Suprapubic skin (tissue), 4 donors: ENCODE measurements at places on chromosomes 2 and 18.

DNA sequence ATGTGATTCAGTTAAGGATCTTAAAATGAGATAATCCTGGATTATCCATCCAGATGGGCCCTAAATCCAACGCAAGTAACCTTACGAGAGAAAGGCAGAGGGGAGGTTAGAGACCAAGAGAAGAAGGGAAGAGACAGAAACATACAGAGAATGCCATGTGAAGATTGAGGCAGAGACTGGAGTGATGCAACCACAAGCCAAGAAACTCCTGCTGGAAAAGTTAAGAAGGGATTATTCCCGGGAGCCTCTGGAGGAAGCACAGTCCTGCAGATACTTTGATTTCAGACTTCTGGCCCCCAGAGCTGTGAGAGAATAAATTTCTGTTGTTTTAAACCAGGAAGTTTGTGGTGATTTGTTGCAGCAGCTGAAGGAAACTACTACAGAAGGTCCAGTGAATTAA lies 992.7 kb downstream of the BCL11A start:
- H3K36me3 ChIP-seq, result no peaks in the 10 kb centered on the region
- no peak overlapping the region for H3K4me3 ChIP-seq
- H3K27ac ChIP-seq, result no peak overlapping the region
- no peak for DNase-seq
- no peaks in the 10 kb centered on the region for H3K27me3 ChIP-seq
- no peaks in the 10 kb centered on the region for H3K4me1 ChIP-seq

DNA sequence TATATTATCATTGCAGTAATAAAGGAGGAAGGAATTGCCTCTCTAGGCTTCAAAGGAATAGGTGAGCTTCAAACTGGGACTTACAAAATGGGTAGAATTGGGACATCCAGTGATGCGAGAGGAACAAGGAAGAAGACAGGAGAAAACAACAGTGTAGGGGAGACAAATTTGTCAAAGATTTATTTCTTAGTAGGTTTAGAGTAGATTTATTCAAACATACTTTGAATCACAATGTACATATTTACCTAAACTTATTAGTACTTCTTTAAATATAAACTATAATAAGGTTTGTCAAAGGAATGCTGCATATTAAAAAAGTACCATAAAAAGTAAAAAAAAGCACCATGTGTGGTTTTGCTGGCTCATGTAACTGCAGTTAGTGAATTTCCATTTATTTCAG lies 161.4 kb upstream of the CDH2 start:
- no peaks in the 10 kb centered on the region for H3K4me1 ChIP-seq
- no peak for DNase-seq
- H3K27ac ChIP-seq, result no peak overlapping the region

- H3K4me3 ChIP-seq, result no peak overlapping the region
- no peak for DNase-seq
- H3K27me3 ChIP-seq, result no peaks in the 10 kb centered on the region
- H3K27ac ChIP-seq, result no peak overlapping the region
- no peaks in the 10 kb centered on the region for H3K36me3 ChIP-seq
These were observed 202.4 kb downstream of the FHOD3 start for GRCh38 chr18:36499938-36500337.

DNA sequence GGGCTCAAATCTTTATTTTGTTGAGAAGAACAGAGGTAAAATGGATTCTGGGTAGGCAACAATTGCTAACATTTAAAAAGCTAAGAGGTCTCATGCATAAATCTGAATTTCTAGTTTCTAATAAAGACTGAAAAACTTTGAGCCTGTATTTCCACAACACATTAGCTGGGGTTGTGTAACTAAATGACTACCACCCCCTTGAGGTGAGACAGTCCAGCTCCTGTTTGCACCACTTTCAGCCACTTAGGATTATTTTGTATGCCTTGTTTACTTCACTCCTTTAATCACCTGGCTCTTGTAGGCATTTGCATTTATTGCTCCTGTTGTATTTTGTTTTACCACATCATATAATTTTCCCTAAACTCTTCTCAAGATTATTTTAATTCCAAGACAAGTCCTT lies 376.6 kb downstream of the PTH2R start:
- H3K36me3 ChIP-seq, result no peaks in the 10 kb centered on the region
- H3K27me3 ChIP-seq, result no peaks in the 10 kb centered on the region
- H3K4me1 ChIP-seq, result no peaks in the 10 kb centered on the region
- no peak for DNase-seq

DNA sequence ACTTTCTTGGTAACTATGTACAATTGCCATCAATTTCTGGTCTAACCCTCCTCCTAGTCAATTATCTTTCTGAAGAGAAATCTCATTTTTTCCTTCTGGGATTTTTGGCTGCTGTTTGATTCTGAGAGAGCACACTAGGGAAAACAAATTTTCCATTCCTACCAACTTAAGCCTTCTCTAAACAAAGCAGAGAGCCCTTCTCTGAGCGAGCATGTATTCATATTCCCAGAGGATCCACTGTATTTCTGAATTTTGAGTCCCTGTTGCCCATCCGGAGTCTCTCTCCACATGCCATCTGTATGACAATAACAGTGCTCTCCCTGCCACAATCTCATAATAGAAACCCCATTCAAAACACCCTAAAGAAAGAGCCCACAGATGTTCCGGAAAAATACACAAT lies 78.5 kb downstream of the MAIP1 start:
- no peaks in the 10 kb centered on the region for H3K36me3 ChIP-seq
- no peaks in the 10 kb centered on the region for H3K4me1 ChIP-seq
- H3K4me3 ChIP-seq, result no peak overlapping the region
- no peaks in the 10 kb centered on the region for H3K27me3 ChIP-seq

- H3K4me1 ChIP-seq, result no peaks in the 10 kb centered on the region
- no peaks in the 10 kb centered on the region for H3K27me3 ChIP-seq
- no peak for DNase-seq
- no peak overlapping the region for H3K4me3 ChIP-seq
These were observed 805.6 kb upstream of the FANCL start for GRCh38 chr2:59046401-59047372.

GRCh38 chr18:32802591-32803451 lies 30.0 kb upstream of the KLHL14 start:
- DNase-seq, result no peak
- no peaks in the 10 kb centered on the region for H3K27me3 ChIP-seq
- H3K4me1 ChIP-seq, result no peaks in the 10 kb centered on the region
- H3K27ac ChIP-seq, result no peak overlapping the region
- H3K4me3 ChIP-seq, result no peak overlapping the region
- no peaks in the 10 kb centered on the region for H3K36me3 ChIP-seq

DNA sequence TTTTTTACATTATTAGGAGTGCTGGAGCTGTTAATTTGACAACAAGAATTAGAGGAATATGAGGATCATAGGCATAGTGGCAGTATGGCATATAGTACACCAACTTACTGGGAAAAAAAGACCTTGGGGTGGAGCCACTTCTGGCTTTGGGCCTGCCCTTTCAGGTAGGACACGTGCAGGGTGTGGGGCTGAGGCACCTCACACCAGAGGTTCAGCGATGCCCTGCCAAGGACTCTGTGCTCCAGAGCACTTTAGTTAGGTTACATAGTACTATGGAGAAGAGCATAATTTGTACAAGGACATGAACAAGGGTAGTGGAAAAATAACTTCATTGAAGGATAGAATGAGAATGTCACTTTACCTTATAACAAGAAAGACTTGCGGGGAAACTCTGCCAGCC lies 77.1 kb upstream of the CD302 start:
- no peak overlapping the region for H3K27ac ChIP-seq
- H3K4me1 ChIP-seq, result no peaks in the 10 kb centered on the region
- H3K4me3 ChIP-seq, result no peak overlapping the region
- H3K36me3 ChIP-seq, result peaks cover 4% of the 10 kb centered on the region

GRCh38 chr2:189625636-189626035 lies 35.6 kb upstream of the ASNSD1 start:
- DNase-seq, result no peak
- peaks cover 4% of the 10 kb centered on the region for H3K4me1 ChIP-seq
- H3K4me3 ChIP-seq, result no peak overlapping the region
- no peaks in the 10 kb centered on the region for H3K36me3 ChIP-seq
- H3K27me3 ChIP-seq, result no peaks in the 10 kb centered on the region

DNA sequence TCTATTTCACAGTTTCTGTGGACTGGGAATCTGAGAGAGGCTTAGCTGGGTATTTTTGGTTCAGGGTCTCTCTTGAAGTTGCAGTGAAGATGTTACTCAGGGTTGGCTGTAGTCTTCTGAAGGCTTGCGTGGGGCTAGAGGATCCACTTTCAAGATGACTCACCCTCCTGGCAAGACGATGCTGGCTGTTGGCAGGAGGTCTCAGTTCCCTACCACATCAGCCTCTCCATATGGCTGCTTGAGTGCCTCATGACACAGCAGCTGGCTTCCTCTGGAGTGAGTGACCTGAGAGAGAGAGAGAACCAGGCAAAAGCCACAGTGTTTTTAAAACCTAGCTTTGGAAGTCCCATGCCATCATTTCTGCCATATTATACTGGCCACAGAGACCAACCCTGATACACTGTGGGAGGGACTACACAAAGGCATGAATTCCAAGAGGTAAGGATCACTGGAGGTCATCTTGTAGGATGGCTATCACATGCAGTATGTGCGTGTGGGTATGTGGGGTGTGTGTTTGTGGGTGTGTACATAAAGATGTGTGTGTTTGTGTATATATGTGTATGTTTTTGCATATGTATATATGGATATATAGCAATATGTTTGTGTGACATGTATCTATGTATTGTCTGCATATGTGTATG lies 25.1 kb downstream of the DNPEP start:
- DNase-seq, result no peak
- peaks cover 19% of the 10 kb centered on the region for H3K27me3 ChIP-seq
- H3K27ac ChIP-seq, result no peak overlapping the region
- no peaks in the 10 kb centered on the region for H3K36me3 ChIP-seq

- peak overlapping the region; percentile 36 for H3K4me3 ChIP-seq
- H3K27ac ChIP-seq, result peak overlapping the region; percentile 30
These were observed 164.3 kb downstream of the BCL2 start for GRCh38 chr18:63155169-63155852.

GRCh38 chr2:86677816-86678215 lies 42.3 kb upstream of the RMND5A start:
- no peak overlapping the region for H3K4me3 ChIP-seq
- no peaks in the 10 kb centered on the region for H3K36me3 ChIP-seq
- H3K27me3 ChIP-seq, result no peaks in the 10 kb centered on the region
- DNase-seq, result no peak
- no peaks in the 10 kb centered on the region for H3K4me1 ChIP-seq

GRCh38 chr2:234950730-234951663 lies 820 bp upstream of the SH3BP4 start:
- no peaks in the 10 kb centered on the region for H3K36me3 ChIP-seq
- peak overlapping the region; percentile 84 for H3K27ac ChIP-seq
- no peaks in the 10 kb centered on the region for H3K27me3 ChIP-seq
- no peak for DNase-seq

GRCh38 chr2:219868635-219869034 lies 241.2 kb downstream of the SLC4A3 start:
- DNase-seq, result no peak
- H3K36me3 ChIP-seq, result no peaks in the 10 kb centered on the region
- H3K27ac ChIP-seq, result no peak overlapping the region
- no peaks in the 10 kb centered on the region for H3K4me1 ChIP-seq

DNA sequence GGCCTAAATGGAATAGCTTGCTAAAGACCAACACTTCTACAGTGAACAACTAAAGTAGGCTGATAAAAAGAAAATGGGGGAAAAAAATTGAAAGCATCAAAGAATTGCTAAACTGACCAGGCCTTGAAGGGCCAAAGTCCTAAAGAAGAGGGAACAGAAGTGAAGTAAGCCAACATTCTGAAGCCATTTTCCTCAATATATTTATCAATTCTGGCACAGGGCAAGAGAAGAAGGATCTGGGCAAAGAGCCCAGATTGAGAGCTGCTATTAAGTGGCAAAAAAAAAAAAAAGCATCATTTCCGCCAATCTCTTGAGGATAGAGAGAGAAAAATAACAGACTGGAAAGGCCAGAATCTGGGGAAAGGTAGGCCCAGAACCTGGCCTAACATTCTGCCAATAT lies 25.7 kb downstream of the FANCL start:
- H3K36me3 ChIP-seq, result peaks cover 16% of the 10 kb centered on the region
- no peaks in the 10 kb centered on the region for H3K27me3 ChIP-seq
- DNase-seq, result no peak
- H3K4me1 ChIP-seq, result no peaks in the 10 kb centered on the region
- no peak overlapping the region for H3K4me3 ChIP-seq

DNA sequence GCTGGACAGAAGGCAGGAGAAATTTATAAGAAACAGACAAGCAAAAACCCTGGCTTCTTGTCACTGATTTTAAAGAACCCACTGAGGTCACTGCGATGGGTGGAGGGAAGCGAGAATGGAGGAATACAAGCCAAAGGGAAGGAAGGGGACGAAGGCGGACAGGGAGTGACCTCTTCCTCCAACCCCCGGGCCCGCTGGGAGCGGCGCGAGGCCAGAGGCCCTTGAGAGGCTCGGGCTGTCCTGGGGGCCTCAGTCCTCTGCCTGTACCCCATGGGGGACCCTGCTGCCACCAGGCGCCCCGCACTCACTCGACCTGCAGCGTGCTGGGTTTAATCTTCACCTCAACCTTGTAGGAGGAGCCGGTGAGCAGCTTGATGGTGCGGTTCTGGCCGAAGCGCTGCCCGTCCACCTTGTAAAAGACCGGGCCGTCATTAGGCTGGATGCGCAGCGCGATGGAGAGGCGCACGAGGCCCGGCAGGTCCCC lies 793 bp downstream of the CNRIP1 start:
- DNase-seq, result no peak
- peaks cover 26% of the 10 kb centered on the region for H3K4me1 ChIP-seq
- H3K27me3 ChIP-seq, result peaks cover 22% of the 10 kb centered on the region
- H3K4me3 ChIP-seq, result peak overlapping the region; percentile 57

DNA sequence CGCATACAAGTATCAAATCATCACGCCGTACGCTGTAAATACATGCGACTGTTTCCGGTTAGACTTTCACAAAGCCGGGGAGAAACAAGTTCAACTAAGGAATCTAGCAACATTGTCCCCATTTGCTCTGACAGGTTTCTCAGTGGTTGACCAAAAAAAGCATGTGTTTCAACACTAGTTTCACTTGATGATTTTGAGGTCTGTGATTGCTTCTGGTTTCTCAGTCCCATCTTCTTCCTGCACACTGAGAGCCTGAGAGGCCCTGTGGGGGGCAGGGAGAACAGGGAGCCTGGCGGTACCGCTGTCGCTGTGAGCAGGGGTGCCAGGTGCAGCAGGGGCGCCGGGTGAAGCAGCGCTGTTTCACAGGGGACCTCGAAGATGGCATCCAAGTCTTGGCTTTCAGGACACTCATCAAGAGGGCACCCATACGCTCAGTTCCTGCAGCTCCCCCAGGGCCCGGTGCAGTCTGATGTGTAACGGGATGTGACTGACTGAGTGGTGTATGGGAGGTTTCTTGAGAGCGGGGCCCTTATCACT lies 270.9 kb downstream of the TWIST2 start:
- DNase-seq, result no peak
- H3K36me3 ChIP-seq, result peaks cover 3% of the 10 kb centered on the region
- H3K27me3 ChIP-seq, result no peaks in the 10 kb centered on the region
- H3K27ac ChIP-seq, result no peak overlapping the region
- no peak overlapping the region for H3K4me3 ChIP-seq
